ENCODE measurements at places on chromosomes 3 and 15.
A peak's percentile ranks its signal among the peaks of the same experiment; 100 is the strongest.

- DNase-seq, result no peak
Observed at GRCh38 chr3:8579096-8579495, 65.5 kb downstream of the SSUH2 start.

DNA sequence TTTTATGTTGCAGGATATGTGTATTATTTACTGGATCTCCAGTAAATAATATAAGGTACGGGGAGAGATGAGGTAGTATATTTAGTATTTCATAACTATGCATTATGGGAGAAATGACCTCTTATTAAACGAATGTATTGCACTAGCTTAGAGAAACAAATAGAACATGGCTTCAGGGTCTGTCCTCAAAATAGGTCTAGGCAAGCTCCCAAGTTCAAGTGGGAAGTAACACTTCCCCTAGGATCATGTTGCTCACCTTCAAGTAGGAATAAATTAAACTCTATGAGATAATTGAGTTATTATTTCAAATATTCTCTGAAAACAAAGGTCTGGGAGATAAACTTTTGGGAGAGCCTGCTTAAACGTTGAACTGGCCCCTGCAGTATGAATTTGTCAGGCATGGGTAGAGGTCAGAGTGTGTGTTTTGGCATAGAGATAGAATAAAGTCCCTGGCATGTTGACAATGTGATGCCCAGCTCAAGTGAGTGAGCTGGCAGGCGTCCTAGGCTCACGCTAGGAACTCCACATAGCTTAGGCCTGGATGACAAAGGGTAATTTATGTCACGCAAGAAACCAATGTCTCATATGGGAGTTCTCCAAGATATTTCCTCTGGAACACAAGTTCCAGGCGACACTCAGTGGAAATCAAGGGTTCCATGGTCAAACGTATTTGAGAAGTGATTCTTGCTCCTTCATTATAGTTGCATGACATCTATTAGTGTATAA is 236.8 kb downstream of the CACNA2D3 start:
- DNase-seq, result no peak

- DNase-seq, result no peak
Observed at GRCh38 chr3:13099707-13100106, 26.5 kb upstream of the IQSEC1 start.

DNA sequence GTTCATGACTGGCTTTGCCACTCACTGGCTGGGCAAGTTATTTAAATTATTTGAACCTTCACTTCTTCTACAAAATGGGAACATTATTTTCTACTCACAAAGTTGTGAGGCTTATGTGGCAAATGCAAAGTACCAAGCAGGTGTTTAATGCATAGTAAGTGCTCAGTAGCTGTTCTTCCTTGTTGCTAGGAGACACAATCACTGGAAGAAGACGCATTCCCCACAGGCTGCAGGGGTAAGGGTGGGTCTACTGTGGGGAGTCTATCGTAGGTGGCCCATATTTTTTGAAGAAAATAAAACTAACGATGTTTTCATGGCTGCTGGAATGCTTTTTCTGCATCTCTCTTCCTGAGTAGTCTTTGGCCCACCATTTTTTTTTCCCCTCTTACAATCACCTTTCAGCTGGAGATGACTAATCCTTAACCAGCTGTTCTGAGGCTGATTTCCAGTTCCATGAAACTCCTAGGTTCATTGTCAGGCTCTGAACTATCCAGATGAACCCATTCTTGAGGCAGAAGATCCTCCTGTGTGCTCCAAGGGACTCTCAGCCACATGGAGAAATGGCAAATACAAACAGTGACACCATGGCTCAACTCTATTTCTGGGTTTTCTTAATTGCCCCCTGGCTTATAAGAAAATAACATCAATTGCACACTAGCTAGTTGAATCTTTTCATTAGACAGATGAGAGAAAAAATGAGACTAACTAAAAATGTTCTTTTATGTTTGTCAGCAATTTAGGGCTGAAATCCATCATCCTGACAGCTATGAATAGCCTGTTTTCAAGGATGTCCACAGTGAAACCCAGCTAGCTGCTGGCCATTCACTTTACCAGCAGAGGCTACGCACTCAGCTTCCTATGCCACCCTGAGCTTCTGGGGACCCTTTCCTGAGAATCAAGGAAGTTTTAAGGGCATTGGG is 108.3 kb upstream of the ETV5 start:
- no peak for DNase-seq

DNA sequence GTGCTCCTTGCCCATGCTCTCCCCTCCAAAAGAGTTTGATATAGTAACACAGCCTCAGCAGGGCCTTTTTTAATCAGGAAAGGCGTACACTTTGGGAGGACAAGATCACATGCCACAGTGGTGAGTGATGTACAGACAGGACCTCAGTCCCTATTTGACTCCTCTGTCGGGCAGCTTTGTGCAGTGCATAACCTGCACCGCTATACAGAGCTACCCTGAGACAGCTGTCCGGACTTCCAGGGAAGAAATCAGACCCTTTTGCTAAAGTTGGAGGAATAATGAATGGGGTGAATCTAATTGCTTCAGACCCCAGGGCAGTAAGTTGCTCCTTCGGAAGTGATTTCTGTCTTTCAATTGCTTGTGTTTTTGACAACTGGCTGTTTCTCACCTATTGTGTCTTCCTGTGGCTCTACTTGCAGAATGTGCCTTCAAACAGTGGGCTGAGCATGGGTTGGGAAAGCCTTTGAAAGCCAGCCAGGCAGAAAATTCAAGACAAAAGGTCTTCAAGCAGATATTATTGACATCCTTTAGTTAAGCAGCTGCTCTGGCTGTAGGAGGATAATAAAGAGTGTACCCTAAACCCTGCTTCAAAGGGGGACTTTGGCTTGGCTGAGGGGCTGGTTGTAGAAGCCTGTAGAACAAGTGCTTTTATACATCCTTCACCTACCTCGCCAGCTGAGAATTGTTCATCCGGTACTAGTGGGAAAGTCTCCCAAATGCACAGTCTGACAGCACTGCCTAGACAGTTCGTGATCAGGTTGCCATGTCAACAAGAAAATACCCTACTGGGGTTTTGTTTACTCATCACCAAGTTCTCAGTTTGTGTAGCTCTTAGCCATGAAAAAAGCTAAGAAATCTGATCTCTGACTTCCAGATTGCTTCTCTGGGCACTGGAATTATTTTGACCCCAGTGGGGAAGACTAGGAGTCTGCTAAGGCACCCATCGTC is 35.1 kb downstream of the SNTN start:
- no peak for DNase-seq

DNA sequence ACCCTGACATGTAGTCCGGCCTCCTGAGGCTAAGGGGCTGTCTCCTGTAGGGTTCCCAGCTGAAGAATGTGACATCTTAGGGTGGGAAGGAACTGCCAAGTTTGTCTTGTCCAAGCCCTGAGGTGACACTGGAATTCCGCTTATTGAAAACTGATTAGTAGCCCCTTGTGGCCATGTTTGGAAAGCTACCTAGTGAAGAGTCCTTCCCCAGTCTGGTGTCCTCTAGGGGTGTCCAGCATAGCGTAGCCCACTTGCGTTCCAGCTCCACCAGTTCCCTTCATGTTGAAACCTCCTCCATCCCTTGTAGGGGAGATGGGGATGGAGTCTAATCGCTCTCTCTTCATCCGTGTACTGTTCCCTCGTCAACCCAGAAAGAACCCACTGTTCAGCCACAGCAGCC is 79.5 kb downstream of the CHDH start:
- no peak for DNase-seq

DNA sequence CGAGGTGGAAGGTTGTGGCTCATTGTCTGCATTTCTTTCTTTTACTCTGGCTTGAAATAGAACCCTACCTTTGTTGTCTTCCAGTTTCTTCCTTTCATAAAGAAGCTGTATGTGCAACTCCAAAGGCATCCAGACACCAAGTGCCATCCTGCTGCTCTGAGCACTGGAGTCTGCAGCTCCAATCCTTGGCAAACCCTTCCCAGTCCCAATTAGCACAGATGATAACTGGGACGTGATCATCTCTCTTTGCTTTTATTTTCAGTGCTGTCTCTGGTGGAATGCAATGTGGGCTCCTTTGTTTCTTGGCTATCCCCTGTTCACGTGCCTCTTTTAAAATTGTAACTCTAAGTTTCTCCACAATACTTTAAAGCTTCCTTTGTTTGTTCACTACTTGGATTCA is 140.9 kb downstream of the AQP9 start:
- DNase-seq, result no peak

GRCh38 chr3:152554980-152555379 is 280.0 kb upstream of the P2RY1 start:
- DNase-seq, result no peak

- DNase-seq, result no peak
Observed at GRCh38 chr3:15356176-15356575, 23.8 kb upstream of the SH3BP5 start.

DNA sequence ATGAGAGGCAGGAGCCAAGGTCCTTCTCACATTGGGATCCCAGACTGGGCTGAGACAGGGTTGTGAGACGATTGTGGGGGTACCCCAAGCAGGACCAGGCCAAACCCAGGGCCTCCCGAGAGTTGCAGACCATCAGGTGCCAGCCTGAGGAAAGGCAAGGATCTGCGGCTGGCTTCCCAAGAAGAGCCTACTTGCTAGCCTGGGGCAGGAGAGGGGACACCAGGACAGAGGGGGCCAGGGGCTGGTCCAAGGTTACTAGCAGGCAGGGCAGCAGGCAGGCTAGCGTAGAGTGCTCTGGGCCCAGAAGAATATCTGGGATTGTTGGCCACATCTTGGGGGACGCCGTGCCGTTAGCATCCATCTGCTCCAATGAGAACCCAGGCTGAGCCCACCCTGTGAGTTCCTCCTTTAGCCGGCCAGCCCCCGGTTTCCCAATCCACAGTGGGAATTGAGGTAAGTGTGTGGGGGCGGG is 546 bp downstream of the CISH start:
- no peak for DNase-seq

DNA sequence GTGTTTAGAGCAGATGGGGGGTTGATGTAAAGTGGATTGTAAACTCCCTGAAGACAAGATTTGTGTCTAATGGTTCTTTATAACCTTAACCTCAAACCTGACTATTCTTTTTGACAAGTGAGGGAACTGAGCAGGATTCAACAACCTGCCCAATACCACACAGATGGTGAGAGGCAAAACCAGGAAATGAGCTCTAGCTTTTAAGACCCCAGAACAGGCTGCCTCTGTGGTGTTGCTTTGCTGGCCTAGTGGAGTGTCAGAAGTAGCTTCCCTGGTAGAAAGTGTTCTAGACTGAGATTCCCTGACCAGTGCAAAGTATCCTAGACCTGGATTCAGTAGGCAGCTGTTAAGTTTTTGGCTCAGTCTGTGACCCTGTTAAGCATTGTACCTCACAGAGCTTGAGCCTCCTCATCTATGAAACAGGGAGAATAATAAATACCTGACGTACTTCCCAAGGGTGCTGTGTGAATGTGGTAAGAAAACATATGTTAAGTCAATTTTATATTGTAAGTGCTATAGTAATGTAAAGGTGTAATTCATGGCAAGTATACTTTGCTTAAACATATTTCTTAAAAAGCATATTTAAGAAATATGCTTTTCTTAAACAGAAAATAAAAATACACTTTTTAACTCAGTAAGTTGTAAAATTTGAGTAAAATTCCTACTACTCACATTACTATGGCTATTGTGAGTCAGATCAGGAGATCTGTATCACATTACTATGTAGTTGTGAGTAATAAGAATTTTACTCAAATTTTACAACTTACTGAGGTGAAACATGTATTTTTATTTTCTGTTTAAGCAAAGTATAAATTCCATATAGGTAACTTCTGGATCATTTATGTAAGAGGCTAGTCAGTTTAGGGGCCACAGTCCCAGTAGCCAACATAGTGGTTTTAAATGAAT is 8.8 kb downstream of the GPR87 start:
- DNase-seq, result no peak

DNA sequence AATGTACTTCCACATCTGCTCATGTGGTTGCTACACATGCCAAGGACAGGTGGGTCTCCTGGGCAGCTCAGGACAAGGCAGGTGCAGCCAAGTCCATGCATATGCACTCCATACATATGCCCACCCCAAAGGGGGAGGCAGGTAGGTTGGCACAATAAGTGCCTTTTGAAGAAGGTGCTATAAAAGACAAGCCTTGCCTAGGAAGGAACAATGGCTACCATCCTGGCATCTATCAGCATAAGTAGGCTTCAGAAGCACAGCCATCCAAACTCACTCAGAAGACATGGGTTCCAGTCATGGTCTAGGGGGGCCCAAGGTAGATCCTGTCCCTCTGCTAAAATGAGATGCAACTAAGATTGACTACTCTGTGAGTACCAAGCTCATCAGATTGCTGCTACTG is 34.6 kb downstream of the NBEAL2 start:
- DNase-seq, result no peak

- DNase-seq, result no peak
Observed at GRCh38 chr15:56920367-56920627, 1.9 kb downstream of the TCF12 start.

- DNase-seq, result no peak
Observed at GRCh38 chr3:5115506-5116162, 6.5 kb upstream of the ARL8B start.

- no peak for DNase-seq
Observed at GRCh38 chr3:5929027-5929426, 741.5 kb downstream of the EDEM1 start.

DNA sequence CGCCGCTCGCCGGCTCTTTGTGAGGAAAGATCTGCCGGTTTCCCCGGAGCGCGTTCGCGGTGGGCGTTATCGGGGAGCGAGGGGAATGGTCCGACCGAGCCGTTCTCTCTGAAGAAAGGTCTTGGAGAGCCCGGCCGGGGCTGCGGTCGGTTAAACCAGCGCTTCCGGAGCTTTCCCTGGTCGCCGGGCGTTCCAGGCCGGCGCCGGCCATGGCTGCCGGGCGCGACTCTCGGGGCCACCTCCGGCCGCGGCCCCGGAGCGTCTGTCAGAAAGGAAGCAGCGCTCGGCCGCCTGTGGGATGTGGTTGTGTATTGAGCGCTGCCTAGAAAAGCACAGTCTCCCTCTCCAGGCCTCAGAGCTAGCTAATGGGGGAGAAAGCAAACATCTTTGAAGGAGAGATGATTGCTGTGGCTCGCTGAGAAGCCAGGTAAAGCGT is 731 bp downstream of the FYTTD1 start:
- peak; percentile 66 for DNase-seq

- no peak for DNase-seq
Observed at GRCh38 chr3:52650439-52650838, 35.3 kb downstream of the PBRM1 start.

- DNase-seq, result no peak
Observed at GRCh38 chr3:55426486-55426885, 60.6 kb downstream of the WNT5A start.

DNA sequence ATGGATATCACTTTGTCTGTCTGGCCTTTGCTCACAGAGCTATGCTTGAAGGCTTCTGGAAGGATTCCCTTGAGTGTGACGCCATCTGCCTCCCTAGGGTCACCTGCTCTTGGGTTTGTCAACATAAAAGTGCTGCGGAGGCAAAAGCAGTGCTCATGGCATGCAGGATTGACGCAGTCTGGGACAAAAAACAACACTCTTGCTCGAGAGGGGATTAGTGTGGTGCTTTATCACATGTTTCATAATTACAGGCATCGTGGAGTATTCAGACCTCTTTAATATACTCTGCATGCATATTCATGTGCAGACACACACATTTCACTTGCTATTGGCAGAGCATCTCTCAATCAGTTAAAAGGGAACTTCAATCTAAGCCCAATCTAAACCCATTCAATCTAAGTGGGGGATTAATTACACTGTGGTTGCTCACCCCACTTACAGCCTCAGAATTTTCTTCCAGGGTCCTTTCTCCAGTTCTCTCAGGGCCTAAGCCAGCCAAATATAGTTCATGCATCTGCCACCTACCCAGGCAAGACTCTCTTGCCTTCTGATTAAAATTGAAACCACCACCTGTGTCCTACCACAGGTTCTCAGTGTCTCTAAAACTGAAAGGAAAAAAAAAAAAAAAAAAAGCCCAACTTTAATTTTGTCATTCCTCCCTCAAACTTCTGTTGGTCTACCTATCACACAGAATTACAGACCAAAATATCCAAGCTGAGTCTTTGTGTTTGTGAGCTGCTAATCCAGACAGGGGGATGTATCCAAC is 75.6 kb downstream of the BFSP2 start:
- no peak for DNase-seq
